ENCODE measurements at places on chromosomes 2 and 18.

DNA sequence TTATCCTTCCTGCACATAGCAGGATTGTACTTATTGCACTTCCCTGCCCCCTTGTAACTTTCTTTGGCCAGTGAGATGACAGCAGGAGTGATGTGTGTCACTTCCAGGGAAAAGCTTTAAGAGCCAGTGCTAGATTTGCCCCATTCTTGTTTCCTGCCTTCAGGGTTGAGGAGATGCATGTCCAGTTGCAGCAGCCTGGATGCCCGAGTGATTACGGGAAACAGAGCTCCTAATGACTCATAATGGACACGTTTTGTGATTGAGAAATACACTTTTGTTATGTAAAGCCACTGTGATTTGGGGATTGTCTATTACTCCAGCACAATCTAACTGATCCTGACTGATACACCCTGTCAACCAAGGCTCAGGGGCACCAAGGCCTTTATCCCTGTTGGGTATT lies 5.0 kb upstream of the TET3 start:
- peak; percentile 79 for DNase-seq

DNA sequence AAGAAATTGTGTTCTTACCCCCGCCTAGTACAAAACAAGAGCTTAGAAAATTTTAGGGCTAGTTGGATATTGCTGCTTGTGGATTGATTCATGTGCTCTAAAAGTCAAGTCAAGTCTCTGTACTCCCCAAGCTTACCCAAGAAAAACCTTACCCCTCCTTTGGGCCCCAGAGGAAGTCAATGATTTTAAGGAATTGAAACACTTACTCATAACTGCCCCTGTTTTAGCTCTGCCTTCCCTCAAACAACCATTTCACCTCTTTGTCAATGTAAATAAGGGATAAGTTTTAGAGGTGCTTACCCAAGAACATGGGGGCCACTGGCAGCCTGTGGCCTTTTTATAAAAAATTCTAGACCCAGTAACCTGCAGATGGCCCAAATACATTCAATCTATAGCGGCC lies 136.6 kb upstream of the RMP24 start:
- no peak for DNase-seq

GRCh38 chr18:11992096-11992790 lies 10.9 kb downstream of the IMPA2 start:
- DNase-seq, result no peak

GRCh38 chr18:63302636-63303405 lies 16.7 kb downstream of the BCL2 start:
- no peak for DNase-seq

DNA sequence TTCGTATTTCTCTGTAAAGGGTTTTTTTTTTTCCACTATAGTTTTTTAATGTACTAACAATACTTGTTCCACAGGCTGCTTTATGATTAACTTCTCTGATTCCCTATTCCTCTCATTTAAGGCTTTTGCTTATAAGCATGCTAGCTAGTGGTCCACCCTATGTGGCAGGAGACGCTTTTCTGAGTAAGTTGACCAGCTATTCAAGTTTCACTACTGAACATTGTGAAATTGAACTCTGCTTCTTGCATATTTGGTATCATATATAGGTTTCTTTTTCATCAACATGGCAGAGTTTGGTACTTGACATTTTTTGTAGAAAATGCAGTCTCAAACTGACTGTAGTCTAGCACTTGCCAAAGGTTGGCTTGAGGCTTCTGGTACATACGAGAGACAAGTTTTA lies 74.2 kb downstream of the OTX1 start:
- DNase-seq, result no peak

DNA sequence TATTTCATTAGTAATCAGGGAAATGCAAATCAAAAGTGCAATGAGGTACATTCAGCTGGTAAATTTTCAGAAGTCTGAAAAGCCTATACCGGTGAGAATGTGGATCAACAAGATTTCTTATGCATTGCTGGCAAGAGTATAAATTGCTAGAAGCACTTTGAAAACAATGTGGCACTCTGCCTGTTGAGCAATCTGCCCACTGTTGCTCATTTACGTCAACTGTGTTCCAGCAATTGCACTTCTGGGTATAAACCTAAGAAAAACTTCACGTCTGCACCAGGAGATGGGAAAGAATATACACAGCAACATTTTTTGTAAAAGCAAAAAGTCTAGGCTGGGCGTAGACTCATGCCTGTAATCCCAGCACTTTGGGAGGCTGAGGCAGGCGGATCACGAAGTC lies 40.8 kb downstream of the MTERF4 start:
- DNase-seq, result peak; percentile 23

DNA sequence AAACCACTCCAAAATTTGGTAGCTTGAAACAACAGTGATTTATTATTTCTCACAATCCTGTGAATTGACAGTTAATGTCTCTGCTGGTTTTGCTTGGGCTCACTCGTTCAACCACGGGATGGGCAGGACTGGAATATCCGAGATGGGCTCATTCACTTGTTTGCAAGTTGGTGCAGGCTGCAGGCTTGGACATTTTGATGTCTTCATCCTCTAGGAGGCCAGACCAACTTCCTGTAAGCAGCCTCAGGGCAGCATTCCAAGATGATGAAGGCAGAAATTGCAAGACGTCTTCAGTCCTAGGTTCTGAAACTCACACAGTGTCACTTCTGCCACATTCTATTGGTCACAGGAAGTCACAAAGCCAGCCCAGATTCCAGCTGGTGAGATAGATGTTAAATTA lies 47.1 kb downstream of the GPR39 start:
- DNase-seq, result no peak

- DNase-seq, result no peak
These were observed 455.5 kb upstream of the MEIS1 start for GRCh38 chr2:65979446-65979845.

- DNase-seq, result no peak
These were observed 29.3 kb upstream of the EPHA4 start for GRCh38 chr2:221601376-221601775.

GRCh38 chr2:220432645-220433044 lies 805.2 kb downstream of the SLC4A3 start:
- DNase-seq, result no peak

DNA sequence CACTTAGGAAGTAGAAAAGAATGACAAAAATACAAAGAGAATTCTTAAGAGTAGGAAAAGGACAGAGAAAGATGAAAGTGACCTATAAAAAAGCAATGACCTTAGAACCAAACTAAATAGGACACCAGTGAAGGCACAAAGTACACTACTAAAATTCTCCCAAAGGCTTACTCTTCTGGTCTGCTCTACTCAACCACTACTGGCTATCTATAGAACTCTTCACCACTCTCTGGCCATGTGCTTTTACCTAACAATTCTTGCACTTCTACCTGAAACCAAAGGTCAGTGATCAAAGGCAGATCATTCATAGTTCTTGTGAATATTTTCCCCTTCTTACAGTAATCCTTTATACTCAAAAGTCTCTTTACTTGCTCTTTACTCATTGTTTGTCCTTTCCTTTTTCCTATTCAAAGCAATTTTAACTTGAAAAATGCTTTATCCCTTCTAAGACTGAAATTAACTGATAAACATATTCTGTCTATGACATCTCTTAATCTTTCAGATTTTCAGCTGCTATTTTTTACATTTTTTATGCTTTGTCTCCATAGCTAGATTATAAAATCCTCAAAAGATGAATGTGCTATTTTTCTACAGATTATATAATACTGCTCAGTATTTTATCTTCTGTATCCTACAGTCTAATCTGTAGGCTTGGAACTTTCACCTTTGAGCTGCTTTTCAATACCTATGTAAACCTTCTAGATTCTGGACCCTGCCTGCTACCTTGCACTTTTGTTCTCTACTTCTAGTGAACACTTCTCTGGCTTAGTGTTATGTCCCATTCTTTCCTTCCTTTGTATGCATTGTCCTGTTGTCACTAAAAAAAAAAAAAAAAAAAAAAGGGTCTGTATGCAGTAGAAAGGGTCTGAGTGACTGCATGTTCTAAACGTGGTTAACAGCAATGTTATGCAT lies 64.6 kb downstream of the NCKAP1 start:
- DNase-seq, result no peak

DNA sequence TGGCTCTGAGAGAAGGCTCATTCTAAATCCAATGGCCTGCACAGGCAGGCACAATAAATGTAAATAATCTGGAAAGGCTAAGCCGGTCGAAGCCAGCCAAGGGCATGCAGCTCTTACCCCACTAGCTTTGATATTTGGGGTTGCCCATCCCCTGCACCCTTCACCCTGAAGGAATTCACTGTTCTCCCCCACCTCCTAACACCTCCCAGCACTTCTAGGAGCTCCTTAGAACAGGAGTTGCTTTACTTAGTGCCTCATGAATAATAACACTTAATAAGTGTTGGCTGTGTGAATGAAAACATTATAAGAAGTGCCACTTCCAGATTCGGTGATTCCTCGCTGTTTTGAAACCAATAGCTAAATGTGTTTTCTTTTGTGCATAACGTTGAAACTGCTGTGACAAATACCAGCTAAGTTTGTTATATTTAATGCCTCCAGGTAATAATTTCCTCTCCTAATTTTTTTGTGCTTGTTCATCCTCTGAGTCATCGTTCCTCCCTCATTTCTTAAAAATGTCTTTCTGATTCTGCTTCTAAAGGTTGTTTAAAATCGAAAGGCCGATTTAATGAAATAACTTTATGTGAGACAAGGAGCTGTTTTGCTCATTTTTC lies 458.8 kb downstream of the METTL4 start:
- no peak for DNase-seq

- no peak for DNase-seq
These were observed 1995.5 kb upstream of the CELF4 start for GRCh38 chr18:39561126-39561525.

DNA sequence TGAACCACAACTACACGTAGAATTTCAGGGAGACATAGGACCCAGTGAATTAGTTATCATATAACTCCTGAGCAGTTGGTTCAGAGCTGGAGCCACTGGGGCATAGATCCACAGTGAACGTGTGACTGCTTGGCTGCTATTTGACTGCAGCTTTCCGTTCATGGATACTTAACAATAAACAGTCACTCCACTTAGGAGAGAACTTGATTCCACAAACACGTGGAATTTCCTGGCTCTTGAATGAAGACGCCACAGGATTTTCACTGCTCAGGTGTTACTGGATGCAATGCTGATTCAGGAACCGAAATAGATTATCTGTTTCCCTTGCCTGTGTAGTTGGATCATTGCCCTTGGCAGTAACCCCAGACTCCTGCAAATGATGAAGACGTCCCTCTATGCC lies 679.1 kb upstream of the ZEB2 start:
- no peak for DNase-seq

DNA sequence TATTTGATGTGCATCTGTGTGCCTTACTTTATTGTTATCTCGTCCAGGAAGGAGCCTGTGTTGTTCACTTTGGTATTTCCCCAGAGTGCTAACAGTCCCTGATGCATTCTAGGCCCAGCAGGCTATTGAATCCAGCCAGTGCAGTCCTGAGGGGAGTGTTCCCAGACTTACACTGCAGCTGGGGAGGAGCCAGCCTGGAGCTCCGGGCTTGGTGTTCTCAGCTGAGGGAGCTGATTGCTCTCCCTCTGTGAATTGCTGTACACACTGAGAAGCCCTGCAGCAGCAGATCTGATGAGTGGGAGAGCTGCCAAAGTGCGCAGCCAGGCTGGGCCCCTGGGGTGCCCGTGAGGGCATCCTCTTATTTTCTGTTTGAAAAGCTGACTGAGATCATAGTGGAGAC lies 159.2 kb downstream of the GALNT3 start:
- DNase-seq, result peak; percentile 25

DNA sequence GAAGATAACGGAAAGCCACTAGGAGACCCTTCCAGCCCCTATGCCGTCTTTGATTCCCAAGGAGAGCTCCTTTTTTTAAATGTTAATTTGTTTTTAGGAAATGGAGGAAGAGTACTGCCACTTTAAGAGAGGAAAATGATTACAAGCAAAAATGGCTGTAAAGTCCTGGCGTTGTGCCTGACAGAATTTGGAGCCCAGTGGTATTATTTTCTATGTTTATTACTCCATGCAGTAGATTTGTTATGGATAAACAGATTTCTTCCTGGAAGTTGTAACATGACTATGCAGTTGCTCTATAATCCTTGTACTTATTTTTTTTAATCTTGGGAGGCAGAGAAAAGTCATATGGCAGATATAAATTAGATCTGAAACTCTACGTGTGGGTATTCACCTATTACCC lies 141.3 kb downstream of the GBX2 start:
- DNase-seq, result no peak

DNA sequence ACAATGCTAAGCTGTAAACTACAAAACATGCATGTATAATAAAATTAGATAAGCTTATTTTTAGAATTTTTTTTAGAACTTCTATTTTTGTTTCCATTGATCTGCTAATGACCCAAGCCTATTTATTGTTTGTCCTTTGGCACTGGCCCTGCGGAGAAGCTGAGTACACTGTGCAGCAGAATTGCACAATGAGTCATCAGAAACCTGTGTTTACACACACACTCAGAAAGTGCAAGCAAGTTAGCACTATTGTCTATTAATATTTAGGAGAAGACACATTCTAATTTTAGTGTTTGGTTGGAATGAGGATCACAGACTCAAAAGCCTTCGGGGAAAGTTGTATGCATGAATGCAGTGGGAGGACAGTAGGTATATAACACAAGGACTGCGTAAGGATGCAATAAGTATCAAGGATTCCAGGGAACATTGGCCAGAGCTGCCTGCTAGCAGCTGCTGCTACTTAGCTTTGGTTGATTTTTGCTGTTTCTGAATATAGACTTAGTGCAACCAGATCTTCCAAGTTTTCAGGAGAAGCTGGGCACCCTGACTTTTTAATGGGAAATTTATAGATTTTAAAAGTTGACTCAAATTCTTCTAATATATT lies 128.2 kb downstream of the KCNH7 start:
- DNase-seq, result no peak

GRCh38 chr2:113156278-113157117 lies 17.3 kb upstream of the PSD4 start:
- no peak for DNase-seq

GRCh38 chr18:44796429-44797428 lies 116.0 kb downstream of the SETBP1 start:
- no peak for DNase-seq

- no peak for DNase-seq
These were observed 52.7 kb downstream of the FAM171B start for GRCh38 chr2:186746584-186746983.

GRCh38 chr2:179931502-179931901 lies 70.1 kb upstream of the ZNF385B start:
- no peak for DNase-seq

DNA sequence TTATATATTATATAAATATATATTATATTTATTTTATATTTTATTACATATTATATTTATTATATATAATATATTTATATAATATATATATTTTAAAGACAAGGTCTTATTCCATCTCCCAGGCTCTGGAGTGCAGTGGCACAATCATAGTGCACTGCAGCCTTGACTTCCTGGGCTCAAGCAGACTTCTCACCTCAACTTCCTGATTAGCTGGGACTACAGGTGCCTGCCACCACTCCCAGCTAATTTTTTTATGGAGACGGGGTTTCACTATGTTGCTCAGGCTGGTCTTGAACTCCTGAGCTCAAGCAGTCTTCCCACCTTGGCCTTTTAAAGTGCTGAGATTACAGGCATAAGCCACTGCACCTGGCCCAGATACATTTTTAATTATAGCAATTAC lies 110.0 kb downstream of the PHLPP1 start:
- DNase-seq, result no peak

DNA sequence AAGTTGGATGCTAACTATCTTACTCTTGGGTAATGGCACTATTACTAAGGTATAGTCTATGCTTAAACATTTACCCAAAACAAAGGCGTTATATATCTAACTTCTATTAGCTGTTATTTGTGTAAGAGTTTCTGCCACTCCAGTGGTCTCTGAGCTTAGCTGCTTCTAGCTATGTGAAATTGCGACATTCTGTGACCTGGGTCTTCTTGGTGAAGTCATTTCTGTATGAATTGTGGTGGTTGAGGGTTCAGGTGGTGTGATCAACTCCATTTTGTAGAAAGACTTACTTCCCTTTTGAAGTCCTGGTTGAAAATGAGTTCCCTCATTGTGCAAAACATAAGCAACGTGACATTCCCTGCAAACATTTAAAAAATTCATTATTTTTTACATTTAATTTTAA lies 221.6 kb downstream of the PIK3C3 start:
- no peak for DNase-seq

Measured in stromal cell of bone marrow (primary cell).